ENCODE measurements at places on chromosomes 1 and 21. TPM values are rescaled to one million over a fixed set of nuclear protein-coding genes. Genes with fewer than 3 reads are reported as not detected.

DNA sequence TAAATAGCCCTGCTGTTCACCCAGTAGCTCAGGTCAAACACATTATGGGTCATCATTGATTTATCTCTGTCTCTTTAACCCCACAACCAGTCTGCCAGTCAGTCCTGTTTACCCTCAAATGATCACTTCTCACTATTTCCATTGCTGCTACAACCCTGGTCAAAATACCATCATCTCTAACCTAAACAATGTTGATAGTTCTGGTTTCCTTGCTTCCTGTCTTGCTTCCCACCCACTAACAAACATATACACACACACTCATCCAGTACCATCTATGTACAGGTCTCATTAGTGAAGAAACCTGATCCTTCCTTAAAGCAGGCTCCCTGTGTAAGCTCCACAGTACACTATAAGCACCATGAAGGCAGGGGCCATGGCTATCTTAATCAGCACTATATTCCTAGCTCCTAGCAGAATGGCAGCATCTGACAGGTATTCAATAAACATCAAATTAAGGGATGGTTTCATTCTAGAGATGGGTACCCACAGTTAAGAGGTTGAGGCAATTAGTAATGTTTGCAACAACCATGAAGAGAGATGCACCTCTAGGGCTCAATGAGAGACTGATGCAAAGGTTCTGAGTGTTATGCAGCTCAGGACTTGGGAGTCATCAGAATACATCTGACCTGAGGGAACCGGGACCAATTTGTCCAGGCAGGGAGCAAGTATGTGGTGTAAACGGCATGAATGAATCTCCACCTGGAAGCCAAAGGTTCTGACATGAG lies 10.0 kb upstream of the TGFBR3 start:
- DNase-seq: no peak
- no peaks in the 10 kb centered on the region for H3K36me3 ChIP-seq
- H3K27me3 ChIP-seq: no peaks in the 10 kb centered on the region
- H3K4me3 ChIP-seq: no peak overlapping the region
- no peaks in the 10 kb centered on the region for H3K4me1 ChIP-seq

GRCh38 chr1:31668303-31668883 lies 23.7 kb upstream of the PEF1 start:
- H3K4me1 ChIP-seq: peaks cover 11% of the 10 kb centered on the region
- no peak overlapping the region for H3K4me3 ChIP-seq
- no peak for DNase-seq
- H3K36me3 ChIP-seq: no peaks in the 10 kb centered on the region
- H3K27me3 ChIP-seq: no peaks in the 10 kb centered on the region
- H3K27ac ChIP-seq: no peak overlapping the region

DNA sequence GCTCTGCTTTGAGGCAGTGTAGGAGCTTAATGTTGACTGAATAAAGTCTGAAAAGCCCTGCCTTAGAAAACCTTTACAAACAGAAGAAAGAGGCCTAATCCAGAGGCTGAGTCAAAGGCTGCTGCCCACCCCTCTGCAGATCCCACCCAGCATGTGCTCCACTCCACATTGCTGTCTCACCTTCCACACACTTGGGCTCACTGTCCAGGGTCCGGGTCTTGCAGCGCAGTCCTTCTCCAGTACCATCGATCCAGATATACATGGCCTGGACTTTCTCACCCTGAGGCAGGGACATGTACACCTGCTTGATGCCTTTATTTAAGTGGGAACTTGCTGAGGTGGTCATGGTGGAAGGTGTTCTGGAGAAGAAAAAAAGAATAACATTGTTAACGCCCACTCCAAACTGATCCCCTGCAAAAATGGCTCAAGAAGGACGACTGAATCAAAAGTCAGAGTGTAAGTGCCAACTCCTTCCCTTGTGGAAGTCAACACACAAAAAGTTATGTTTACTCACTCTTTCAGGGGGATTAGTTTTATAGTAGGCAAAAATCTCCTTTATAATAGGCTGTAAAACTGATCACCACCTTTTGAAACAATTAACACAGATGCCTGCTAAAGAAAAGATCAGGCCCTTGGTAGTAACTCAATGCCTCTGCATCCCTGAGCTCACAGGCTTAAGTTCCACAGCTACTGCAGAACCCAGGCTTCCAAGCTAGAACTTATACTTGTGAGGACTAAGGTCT lies 3.0 kb downstream of the GLUL start:
- H3K4me3 ChIP-seq: peak overlapping the region; percentile 97
- peaks cover 58% of the 10 kb centered on the region for H3K36me3 ChIP-seq
- H3K27me3 ChIP-seq: no peaks in the 10 kb centered on the region
- no peak for DNase-seq
- H3K4me1 ChIP-seq: peaks cover 25% of the 10 kb centered on the region

- H3K4me1 ChIP-seq: peaks cover 26% of the 10 kb centered on the region
- peak; percentile 13 for DNase-seq
- H3K4me3 ChIP-seq: no peak overlapping the region
- peak overlapping the region; percentile 50 for H3K27ac ChIP-seq
- H3K36me3 ChIP-seq: no peaks in the 10 kb centered on the region
Measured at GRCh38 chr1:33848205-33848937, 15.5 kb upstream of the HMGB4 start.

DNA sequence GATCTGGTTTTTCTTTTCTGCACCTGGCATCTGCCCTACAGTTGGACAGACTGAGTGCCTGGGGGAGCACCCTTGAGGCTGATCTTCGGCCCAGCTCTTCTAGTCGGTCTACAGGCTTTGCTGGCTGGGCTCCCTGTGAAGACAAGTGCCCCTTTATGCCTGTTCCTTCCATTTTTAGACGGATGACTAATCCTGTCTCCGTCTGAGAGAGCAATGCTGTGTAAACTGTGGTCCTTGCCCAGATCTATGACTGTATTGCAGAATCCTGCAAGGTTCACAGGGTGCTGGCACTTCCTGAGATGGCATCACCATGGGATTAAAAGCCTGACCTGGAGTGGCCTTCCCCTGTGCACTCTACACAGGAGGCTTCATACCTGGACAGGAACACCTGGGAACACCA lies 47.6 kb upstream of the SAMD13 start:
- H3K4me3 ChIP-seq: no peak overlapping the region
- H3K27ac ChIP-seq: no peak overlapping the region
- DNase-seq: no peak
- H3K4me1 ChIP-seq: peaks cover 8% of the 10 kb centered on the region
- H3K27me3 ChIP-seq: no peaks in the 10 kb centered on the region

DNA sequence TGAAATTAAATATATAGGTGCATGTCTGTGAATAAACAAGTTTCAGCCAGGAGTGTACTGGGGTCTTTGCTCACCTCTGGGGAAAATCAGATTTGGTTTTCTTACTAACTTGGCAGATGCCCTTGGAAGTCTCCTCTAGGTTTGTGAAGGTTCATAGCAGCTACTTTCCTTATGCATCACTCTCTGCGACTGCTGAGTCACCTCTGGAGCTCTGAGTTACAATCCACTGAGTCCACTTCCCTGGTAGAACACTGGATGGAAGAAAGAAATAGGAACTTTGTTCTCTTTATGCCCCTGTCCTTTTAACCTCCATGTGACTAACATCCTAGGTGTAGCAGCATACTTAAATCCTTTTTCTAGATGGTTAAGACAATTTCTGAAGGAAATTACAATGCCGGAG lies 4.4 kb upstream of the FASLG start:
- no peak overlapping the region for H3K27ac ChIP-seq
- no peak overlapping the region for H3K4me3 ChIP-seq
- no peaks in the 10 kb centered on the region for H3K27me3 ChIP-seq
- H3K36me3 ChIP-seq: no peaks in the 10 kb centered on the region

GRCh38 chr1:113459279-113459678 lies 69.0 kb downstream of the MAGI3 start:
- H3K4me1 ChIP-seq: no peaks in the 10 kb centered on the region
- no peak for DNase-seq
- no peak overlapping the region for H3K4me3 ChIP-seq
- H3K36me3 ChIP-seq: no peaks in the 10 kb centered on the region

- no peak for DNase-seq
- H3K27me3 ChIP-seq: no peaks in the 10 kb centered on the region
- peaks cover 37% of the 10 kb centered on the region for H3K4me1 ChIP-seq
- H3K36me3 ChIP-seq: no peaks in the 10 kb centered on the region
Measured at GRCh38 chr1:21522525-21523038, 13.4 kb downstream of the ALPL start.

The THEM5 gene
- total RNA-seq: not detected

The CYYR1 gene
- 25.6 TPM for total RNA-seq

The AQP10 gene
- total RNA-seq: not detected

The NPR1 gene
- 8.5 TPM for total RNA-seq

The TMPRSS3 gene
- total RNA-seq: not detected
